ENCODE measurements at places on chromosomes 12 and 14. TPM values are rescaled to one million over a fixed set of nuclear protein-coding genes. Genes with fewer than 3 reads are reported as not detected.
A peak's percentile ranks its signal among the peaks of the same experiment; 100 is the strongest.

GRCh38 chr12:69469854-69470188 is 367 bp upstream of the FRS2 start:
- no peak for DNase-seq

GRCh38 chr14:69088586-69088985 is 64.3 kb downstream of the DCAF5 start:
- peak; percentile 22 for DNase-seq

GRCh38 chr14:97331526-97331925 is 534.3 kb downstream of the VRK1 start:
- no peak for DNase-seq

GRCh38 chr12:49198431-49199155 is 9.7 kb upstream of the TUBA1A start:
- DNase-seq: peak; percentile 84

- peak; percentile 49 for DNase-seq
Measured at GRCh38 chr12:120115692-120116440, 687 bp downstream of the RAB35 start.

DNA sequence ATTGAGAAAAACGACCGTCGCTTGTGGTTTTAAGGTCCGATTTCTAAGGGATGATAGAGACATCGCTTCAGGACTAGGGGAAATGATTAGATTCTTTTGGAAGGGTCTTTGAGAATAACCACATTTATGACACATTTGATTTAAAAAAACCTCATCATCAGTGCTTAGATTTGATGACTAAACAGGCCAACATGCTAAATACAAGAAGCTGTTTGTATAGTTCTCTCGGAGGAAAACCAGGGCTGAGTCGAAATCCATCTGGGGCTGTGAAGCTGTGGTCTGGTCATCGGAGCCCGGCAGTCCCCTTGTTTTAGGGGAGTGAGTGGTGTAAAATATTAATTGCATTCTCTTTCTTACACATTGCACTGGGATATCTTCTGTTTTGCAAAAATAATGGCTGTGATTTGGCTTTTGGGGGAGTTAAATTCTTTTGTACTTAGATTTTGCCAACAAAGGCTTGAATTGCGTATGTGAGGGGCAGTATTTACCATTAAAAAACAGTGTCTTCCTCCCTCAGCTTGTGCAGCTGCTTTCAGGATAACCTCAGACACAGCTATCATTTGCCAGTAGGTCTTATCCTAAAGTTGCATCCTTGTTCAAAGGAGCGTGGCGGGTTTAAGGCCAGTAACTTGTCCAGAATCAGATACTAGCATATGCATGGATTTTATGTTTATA is 550 bp downstream of the GNG2 start:
- DNase-seq: peak; percentile 52

DNA sequence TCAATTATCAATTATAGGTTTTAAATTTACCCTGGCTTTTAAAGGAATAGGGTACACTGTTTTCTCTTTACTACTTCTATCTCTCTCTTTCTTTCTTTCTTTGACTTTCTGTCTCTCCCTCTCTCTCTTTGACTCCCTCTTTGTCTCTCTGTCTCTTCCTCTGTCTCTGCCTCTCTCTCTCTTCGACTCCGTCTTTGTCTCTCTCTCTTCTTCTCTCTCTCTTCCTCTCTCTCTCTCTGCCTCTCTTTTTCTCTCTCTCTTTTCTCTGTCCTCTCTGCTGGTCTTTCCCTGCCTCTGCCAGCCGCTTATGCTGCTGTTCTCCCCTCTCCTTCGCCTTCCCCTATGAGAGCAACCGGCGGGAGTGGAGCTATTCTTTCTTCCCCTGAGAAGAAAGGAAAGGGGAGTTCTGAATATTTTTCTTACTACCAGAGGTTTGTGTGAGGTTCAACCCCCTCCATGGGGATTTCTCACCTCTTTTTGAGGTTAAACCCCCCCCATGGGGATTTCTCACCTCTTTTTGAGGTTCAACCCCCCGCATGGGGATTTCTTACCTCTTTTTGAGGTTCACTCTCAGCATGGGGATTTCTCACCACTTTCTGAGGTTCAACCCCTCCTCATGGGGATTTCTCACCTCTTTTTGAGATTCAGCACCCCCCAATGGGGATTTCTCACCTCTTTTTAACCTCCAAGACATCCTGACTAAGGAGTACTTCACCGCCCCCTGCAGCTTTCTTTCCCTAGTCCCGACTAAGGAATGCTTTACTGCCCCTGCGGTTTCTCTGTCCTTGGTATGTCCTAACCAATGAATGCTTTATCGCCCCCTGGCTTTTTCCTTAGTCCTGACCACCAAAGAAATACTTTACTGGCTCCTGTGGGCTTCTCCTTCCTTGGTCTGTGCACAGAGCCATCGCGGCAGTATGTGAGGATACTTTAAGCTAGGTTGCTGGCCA is 27.4 kb upstream of the DDHD1 start:
- DNase-seq: peak; percentile 61

GRCh38 chr12:78824918-78825317 is 39.7 kb upstream of the SYT1 start:
- no peak for DNase-seq

- DNase-seq: no peak
Measured at GRCh38 chr12:66699738-66700482, 21.0 kb upstream of the GRIP1 start.

GRCh38 chr14:89144642-89145041 is 272.4 kb downstream of the FOXN3 start:
- DNase-seq: no peak

GRCh38 chr12:45775964-45776363 is 46.5 kb downstream of the ARID2 start:
- no peak for DNase-seq

DNA sequence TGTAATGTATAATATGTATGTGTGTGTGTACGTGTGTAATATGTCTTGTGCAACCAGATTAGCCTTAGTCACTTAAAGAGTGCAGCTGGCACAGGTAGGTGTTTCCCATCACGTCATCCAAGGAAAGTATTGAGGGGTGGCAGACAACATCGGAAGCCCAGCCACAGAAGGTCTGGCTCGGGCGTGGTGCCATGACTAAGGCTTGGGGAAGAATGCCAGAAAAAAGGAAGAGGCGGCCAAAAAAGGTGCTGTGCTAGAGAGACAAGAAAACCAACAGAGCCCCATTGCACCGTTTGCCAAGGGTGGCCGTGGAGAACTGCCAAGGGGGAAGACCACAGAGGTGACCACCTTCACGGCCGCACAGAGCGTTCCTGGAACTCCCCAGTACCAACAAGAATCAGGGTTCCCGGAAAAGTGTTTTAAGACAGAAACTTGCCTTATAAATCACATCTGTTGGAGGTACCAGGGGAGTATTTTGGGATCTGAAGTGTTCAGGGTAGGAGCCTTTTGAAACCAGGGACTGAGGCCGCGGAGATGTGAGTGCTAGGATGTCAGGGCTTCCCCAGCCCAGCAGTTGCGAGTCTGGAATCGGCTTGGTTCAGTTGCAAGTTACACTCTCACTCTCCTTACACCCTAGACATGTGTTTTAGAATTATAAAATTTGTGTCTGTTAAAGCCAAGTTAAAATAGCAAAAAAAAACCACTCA is 131.2 kb upstream of the DYRK2 start:
- DNase-seq: peak; percentile 28

- DNase-seq: no peak
Measured at GRCh38 chr12:132773077-132773955, 11.7 kb upstream of the ANKLE2 start.

DNA sequence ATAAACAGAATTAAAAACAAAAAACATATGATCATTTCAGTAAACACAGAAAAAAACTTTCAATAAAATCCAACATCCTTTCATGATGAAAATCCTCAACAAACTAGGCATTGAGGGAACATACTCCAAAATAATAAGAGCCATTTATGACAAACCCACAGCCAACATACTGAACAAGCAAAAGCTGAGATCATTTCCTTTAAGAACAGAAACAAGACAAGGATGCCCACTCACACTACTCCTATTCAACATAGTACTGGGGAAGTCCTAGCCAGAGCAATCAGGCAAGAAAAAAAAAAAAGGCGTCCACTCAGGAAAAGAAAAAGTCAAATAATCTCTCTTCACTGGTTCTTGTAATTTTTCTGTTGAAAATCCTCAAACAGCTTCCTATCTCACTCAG is 30.1 kb downstream of the MRPL42 start:
- DNase-seq: no peak

GRCh38 chr12:76277480-76277879 is 70.7 kb downstream of the BBS10 start:
- DNase-seq: peak; percentile 89

DNA sequence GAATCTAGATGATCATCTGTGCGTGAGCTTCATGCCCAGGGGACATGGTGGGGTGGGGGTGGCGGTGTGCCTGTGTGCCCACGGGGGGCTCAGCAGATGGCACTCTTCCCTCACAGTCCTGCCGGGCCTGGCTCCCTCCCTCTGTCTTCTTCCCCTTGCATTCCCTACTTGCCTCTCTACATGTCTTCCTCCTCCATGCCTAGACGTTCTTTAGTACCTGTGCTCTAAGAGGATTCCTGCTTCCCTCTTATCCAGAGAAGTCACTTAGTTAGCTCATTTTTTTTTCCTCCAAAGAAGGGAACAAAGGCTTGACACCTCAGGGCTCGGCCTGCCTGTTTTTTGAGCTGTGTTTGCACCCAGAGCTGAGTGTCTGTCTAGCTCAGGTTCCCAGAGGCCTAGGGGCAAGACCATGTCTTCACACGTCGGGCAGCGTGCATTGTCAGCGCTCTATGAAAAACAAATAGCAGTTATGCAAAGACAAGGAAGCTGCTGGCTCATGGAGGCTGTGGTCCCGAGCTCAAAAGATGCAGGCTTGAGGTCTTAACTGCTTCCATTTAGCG is 48.8 kb downstream of the NINJ2 start:
- DNase-seq: peak; percentile 38

- no peak for DNase-seq
Measured at GRCh38 chr12:52043386-52044212, 7.6 kb upstream of the NR4A1 start.

DNA sequence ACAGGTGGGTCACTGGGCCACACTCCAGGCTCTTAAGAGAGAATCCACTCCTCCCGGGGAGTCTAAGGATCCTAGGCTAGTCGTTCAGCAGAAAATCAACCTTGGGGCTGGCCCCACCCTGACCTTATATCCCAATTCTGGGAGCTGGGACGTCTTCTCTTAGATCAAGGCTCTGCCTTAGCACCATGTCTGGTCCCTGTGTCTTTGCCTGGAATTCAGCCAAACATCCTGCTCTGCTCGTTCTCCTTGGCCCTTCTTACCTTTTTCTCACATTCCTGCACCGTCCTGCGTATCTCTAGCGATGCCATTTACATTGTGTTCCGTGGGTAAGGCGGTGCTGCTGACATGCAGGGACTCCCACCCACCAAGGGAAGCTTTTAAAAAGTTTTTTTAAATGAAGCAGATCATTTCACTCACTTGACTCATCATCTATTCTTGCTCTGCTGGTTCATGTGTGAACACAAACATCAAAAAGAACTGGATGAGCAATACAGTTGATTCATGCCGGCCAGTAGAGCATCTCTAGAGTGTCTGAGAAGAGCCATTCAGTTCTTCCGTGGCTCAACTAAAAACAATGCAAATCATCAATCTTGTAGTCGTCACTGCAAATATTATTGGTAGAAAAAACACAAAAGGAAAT is 50.2 kb downstream of the KCNK13 start:
- peak; percentile 69 for DNase-seq

GRCh38 chr12:82650627-82651337 is 35.9 kb upstream of the TMTC2 start:
- DNase-seq: peak; percentile 25

- no peak for DNase-seq
Measured at GRCh38 chr14:104425763-104426646, 153.6 kb upstream of the C14orf180 start.

DNA sequence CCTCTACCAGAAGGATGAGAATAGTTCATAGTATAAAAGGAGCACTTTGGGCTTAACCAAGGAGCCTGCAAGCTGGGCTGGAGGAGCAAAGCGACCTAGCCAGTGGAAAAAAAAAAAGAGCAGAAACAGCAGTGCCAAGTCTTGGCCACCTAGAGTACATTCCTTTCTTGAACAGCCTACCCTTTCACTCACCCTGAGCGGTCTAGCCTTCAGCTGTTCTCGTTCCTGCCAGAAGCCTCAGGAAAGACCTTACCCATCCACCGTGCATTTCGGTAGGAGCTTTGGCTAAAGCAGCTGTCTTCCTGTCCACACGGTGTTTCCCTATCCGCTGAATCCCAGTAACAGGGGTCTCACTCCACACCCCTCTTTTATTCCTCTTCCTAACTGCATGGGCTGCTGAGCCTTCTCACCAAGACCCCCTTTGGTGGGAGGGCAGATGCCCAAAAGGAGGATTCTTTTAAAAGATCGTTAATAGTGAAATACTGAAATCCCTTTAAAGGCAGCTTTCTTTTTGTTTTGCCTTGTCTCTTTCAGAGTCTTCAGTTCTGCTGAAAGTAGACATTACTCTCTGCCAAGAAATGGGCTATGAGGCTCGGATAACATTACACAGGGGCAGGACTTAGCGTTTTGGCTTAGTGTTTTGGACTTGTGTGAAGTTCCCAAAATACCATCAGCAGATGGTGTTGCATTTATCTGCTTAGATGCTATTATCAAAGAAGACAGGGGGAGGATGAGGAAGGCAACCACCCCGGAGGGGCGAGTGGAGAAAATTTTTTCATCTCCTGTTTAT is 88.5 kb upstream of the METAP2 start:
- DNase-seq: peak; percentile 95

DNA sequence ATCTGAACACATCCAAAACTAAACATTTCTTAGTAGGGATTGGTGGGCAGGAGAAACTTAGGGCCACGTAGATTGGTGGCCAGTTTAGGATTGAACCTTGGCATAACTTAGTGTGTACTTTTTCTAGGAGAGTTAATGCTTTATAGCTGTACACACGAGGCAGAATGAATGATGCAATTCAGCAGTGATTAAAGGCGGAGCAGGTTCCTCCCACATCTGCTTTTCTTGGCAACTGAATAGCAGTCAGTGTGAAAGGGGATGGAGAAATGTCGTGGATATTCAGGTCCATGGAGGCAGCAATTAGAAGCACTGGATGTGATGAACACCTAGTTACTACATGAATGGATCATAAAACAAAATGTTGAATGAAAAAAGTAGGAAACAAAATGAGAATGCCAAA is 493.8 kb downstream of the FUT8 start:
- DNase-seq: no peak

The CAND1 gene
- total RNA-seq: 84.5 TPM

The DPF3 gene
- total RNA-seq: 11.1 TPM

The ASPG gene
- total RNA-seq: 0.34 TPM

The CDKL1 gene
- 3.0 TPM for total RNA-seq

The TESPA1 gene
- not detected for total RNA-seq

The STON2 gene
- total RNA-seq: 44.5 TPM

The DDX47 gene
- total RNA-seq: 69.4 TPM

The RAB15 gene
- 23.1 TPM for total RNA-seq

The TGFB3 gene
- 3.2 TPM for total RNA-seq

Measured in LHCN-M2 (cell line).